ENCODE measurements at places on chromosomes 12 and 14.

DNA sequence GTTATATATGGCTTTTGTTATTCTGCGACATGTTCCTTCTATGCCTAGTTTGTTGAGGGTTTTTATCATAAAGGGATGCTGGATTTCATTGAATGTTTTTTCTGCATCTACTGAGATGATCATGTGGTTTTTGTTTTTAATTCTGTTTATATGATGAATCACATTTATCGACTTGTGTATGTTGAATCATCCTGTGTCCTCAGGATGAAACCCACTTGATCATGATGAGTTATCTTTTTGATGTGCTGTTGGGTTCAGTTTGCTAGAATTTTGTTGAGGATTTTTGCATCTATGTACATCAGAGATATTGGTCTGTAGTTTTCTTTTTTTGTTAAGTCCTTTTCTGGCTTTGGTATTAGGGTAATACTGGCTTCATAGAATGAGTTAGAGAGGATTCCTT lies 291.2 kb downstream of the AKAP6 start:
- DNase-seq, result no peak

DNA sequence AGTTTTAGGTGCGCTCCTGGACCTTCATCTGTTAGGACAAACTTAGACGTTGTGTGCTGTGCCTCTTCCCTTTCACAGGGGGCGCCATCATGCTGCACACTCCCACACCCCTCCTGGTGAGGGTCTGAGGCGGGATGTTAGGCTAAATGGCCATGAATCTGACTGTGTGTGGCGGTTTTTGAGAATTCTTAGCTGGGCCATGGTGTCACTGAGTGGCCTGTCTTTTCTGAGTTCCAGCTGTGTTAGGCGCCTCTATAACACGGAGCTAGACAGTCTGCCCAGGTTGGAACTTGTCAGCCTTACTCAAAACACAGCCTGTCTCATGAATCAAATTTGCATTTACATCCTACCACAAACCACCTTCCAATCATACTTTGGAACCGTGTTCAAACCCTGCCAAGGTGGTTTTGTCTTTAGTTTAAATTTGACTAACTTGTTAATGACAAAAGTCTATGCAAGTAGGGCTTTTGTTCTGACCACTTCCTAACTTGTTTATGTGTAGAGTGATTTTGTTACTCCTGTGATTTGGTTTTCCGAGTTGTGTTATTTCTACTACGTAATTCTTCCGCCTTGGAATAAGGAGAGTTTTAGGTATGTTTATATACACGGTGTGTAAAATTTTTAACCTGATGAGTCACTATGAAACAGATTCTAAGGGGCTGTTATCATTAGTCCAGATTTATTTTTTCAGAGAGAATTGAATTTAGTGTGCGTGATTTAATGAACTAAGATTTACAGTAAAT lies 19.6 kb downstream of the ACVR1B start:
- no peak for DNase-seq

GRCh38 chr12:71452006-71452405 lies 12.4 kb downstream of the LGR5 start:
- DNase-seq, result no peak

DNA sequence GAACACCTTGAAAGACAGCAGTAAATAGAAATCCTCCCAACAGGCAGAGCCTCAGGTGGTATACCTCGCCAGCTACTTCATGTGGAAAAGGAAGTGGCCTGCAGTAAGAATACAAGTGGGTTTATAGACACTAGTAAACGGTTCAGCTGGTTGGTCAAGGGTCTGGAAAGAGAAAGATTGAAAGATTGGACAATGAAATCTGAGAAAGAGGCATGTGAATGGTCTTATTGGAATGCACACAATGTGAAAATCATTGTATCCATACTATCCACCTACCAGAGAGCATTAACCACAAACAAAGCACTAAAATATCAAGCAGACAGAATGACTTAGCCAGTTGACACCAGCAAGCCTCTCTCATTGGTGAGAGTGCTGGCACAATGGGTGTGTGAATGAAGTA lies 98.2 kb downstream of the SSPN start:
- DNase-seq, result no peak

DNA sequence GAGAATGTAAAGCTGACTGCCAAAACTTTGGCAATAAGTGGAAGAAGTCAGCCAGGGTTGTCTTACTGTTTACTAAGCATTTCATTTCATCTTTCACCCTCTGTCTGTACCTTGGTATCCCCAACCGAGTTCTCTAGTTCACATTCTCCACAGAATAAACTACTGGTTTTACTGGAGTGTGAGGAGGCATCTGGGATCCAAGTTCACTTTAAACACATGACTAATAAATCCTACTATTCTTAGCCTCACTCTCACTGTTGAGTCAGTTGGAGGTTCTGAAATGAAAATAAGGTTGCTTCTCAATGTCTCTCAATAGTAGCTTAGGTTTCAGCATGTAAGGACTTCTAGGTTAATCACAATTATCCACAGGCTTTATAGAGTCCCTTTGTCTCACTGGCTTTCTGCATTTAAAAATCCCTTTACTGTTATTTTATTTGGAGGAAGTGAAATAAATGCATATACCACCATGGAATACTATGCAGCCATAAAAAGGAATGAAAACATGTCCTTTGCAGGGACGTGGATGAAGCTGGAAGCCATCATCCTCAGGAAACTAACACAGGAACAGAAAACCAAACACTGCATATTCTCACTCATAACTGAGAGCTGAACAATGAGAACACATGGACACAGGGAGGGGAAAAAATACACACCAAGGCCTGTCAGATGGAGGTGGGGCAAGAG lies 95.8 kb downstream of the EPS8 start:
- DNase-seq, result no peak

- DNase-seq, result no peak
Observed at GRCh38 chr14:51707327-51707726, 55.6 kb downstream of the FRMD6 start.

- DNase-seq, result no peak
Observed at GRCh38 chr14:69137843-69138535, 14.9 kb downstream of the DCAF5 start.

GRCh38 chr14:37376944-37377609 lies 179.3 kb downstream of the MIPOL1 start:
- no peak for DNase-seq

DNA sequence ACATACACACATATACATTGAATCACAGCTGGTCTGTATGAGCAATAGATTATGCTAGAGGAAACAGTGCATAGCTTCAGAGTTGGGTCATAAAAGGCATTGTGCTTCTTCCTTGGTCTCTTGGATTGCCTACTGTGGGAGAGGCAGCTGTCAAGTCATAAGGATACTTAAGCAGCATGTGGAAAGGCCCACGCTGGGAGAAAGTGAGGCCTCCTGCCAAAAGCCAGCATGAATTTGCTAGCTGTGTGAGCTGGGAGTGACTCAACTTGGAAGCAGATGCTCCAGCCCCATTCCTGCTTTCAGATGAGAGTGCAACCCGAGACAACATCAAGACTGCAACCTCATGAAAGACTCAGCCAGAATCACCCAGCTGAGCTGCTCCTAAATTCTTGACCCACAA lies 311.9 kb upstream of the TBX3 start:
- DNase-seq, result no peak

- no peak for DNase-seq
Observed at GRCh38 chr14:71140157-71140556, 232.9 kb downstream of the PCNX1 start.

GRCh38 chr12:93767524-93767863 lies 90.3 kb downstream of the CRADD start:
- DNase-seq, result no peak

GRCh38 chr12:68223067-68223747 lies 2.4 kb downstream of the IL26 start:
- peak; percentile 62 for DNase-seq

GRCh38 chr14:29847056-29847380 lies 80.6 kb downstream of the PRKD1 start:
- no peak for DNase-seq

GRCh38 chr12:113230315-113231234 lies 9.3 kb downstream of the TPCN1 start:
- no peak for DNase-seq

GRCh38 chr12:94550964-94551363 lies 91.3 kb upstream of the CEP83 start:
- DNase-seq, result no peak

DNA sequence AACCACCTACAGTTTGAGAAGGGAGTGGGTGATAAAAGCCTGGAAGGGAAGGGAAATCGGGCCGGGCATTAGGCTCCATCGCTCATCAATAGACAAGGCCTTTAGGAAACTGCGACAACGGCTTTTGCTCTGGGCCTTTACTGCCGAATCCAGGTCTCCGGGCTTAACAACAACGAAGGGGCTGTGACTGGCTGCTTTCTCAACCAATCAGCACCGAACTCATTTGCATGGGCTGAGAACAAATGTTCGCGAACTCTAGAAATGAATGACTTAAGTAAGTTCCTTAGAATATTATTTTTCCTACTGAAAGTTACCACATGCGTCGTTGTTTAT lies 261 bp upstream of the RNU7-1 start:
- DNase-seq, result peak; percentile 89

GRCh38 chr12:442235-442884 lies 17.4 kb upstream of the B4GALNT3 start:
- no peak for DNase-seq

DNA sequence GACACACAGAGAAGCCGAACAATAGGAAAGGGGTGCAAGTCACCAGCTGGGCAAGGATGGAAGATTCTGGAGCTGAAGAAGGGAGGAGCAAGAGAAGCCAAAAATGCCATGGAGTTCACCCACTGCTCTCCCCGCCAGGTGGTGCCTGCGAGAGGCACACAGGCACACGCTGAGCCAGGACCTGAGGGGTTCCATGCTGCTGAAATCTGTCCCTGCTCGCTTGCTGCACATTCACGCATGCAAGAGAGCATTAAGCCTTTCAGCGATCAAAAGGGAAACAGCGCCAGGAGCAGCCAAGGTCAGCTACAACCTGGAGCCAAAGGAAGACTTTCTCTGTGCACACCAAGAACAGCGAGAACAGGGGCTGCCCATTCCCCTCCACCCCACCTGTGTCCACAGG lies 104.1 kb downstream of the ANO2 start:
- DNase-seq, result no peak

DNA sequence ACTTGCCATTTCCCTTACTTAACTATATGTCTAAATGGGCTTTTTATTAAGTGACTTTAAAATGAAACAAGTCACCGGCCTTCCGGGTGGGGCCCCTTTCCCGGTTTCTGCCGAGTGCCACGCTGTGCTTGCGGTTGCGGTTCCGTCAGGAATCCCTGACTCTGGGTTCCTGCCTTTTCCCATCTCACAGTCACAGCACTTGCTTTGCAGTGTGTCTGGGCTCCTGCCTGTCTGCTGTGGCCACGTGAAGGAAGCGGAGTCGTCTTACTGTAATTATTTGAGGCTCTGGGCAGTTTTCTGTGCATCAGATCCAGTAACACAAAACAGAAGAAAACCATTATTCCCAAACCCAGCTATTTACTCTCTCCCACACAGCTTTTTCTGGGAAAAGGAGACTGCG lies 44.0 kb upstream of the FRMD6 start:
- no peak for DNase-seq

DNA sequence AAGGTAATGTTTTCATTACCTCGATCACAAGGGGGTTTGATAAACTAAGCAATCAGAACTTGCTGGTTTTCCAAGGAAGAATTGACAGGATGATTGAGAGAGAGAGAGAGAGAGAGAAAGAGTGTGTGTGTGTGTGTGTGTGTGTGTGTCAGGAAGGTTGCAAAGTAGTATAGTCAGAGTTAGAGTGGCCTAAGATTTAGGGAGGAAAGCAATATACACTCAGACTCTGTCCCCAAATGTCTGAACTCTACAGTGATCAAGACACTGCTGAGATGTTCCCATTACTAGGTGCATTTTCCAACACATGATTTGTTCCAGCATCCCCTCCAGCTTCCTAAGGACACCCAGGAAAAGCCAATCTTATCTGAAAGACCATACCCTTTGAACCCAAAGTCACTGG lies 1074.1 kb downstream of the BCL11B start:
- DNase-seq, result no peak

Measured in NCI-H2029 (cell line).